Stimulated activated CD8-positive, alpha-beta memory T cell treated with anti-CD3 and anti-CD28 coated beads, Interleukin-4, amount 100 ng/mL, for 1 hour (primary cell): ENCODE measurements at places on chromosomes 11 and 22.

DNA sequence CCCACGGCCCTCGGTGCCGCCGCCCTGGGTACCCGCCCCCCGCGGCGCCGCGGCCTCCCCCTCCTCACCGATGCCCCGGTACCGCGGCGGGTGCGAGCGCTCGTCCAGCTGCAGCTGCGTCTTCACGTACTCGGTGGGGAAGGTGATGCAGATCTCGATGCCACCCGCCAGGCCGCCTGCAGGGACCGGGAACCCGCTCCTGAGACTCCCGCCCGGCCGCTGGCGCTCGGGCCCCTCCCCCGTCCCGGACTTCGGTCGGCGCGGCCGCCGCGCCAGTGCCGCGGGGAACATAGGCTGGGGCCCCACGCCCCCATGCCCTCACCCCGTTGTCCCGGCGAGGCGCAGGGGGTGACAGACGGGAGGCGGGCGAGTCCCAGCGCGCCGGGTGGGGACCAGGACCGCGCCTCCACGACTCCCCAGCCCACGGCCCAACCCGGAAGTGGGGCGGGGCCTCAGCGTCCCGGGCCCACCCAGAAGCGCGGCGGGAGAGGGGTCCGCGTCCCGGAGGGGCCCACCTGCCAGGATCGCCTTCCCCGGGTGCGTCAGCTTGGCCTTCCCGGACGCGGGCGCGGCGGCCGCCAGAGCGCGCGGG, 375 bp downstream of the SLC25A1 start:
- DNase-seq = no peak

DNA sequence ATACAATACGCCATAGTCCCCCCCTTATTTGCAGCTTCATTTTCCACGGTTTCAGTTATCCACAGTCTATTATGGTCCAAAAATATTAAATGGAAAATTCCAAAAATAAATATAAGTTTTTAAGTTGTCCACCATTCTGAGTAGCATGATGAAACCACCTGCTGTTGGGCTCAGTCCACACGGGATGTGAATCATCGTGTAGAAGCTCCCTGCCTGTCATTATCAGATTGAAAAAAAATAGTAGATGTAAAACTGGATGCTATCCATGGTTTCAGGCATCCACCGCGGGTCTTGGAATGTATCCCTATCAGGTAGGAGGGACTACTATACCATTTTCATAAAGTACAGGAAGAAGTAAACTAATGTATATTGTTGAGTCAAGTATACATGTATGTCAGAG, 127.4 kb downstream of the TTC17 start:
- no peak for DNase-seq

DNA sequence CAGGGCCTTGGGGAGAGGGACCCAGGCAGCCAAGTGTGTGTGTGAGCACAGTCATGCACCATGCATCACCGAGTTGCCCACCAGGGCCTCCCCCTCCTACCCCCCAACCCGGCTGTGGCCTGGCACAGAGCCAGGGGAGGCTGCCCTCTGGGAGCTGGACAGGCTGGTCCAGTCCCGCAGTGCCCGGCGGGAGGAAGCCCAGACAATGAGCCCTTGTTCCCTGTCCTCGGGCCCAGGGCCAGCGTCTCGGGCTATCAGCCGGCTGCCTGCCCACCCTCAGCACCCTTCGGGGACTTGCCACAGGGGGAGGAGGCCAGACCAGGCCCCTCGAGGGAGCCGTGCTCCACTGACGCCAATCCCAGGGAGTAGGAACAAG, 4.5 kb downstream of the LRRC75B start:
- no peak for DNase-seq

- no peak for DNase-seq
Measured at GRCh38 chr11:130905512-130905911, 10.8 kb downstream of the SNX19 start.

GRCh38 chr11:120124355-120124754, 13.6 kb downstream of the TRIM29 start:
- DNase-seq = no peak

- no peak for DNase-seq
Measured at GRCh38 chr11:80284946-80285785, 844.3 kb upstream of the TENM4 start.

DNA sequence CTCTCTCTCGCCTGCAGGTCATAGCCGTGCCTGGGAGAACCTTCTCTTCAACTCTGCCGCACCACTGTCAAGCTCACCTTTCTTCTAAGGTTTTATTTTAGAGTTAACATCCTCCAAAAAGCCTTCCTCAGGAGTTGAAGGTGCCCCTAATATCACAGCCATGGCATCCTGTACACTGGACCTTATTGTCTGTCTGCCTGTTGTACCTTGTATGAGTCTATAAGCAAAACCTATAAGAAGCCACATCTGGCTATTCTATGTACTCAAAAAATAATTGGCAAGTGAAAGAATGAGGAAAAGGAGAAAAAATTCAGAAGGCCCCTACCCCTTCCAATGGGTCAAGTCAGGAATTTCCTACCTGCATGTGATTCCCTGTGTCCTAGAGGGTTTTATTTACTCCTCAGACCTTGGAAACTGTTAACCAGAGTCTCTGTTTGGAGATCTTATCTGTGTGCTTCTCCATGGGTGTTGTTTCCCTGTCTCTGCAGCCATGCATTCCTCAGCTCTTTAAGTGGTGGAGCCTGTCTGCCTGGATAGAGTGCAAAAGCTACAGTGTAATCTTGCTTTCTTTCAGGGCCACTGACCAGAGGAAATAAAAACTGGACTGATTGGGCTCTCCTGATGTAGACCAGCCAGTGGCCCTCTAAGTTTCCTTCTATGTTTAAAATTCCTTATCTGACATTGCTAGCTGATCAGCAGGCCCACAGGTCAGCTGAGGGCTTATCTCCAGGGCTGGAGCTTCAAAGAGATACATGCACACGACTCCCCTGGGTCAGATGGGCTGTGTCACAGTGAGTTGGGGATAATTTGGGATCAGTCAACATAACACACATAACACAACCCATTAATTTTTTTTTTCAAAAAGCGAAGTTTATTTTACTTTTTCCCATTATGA, 37.6 kb upstream of the TMEM135 start:
- DNase-seq = no peak

- DNase-seq = no peak
Measured at GRCh38 chr11:8258289-8258688, 5.4 kb downstream of the LMO1 start.
